ENCODE measurements at places on chromosomes 2 and 18.

DNA sequence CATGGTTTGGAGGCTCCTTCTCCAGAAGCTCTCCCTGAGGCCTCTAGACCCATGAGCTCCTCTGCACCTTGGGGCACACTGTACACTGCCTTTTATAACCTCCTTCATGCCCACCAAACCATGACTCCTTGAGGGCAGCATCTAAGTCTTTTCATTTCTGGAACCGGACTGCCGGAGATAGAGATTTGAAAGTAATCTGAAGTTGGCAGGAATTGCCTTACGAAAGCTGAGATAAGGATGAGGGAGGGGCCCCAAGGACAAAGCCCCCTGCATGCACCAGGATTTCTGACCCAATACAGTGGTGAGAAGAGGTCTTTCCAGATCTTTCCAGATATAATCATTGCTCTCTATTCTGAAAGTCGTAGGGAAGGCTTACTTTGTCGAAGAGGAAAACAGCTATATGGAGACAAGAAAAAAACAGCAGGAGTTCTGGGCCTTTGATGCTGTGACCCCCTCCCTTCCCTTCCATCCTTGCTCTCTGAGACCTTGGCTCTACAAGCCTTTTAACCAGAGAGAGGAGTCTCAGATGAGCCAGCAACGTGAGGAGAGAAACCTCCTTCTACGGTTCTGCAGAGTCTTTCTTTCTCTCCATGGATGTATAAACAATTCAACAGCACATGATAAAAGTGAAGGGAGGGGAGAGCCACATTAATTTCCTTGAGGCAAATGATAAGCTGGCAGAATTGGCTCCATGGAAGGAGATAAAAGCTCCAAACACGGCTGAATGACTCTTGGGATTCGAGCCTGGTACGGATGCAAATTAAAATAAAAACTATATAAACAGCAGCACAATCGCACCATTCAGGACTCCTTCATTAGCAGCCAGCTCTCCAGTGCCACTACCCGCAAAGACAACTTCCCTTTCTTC lies 88.0 kb upstream of the RTN4 start:
- DNase-seq: no peak

DNA sequence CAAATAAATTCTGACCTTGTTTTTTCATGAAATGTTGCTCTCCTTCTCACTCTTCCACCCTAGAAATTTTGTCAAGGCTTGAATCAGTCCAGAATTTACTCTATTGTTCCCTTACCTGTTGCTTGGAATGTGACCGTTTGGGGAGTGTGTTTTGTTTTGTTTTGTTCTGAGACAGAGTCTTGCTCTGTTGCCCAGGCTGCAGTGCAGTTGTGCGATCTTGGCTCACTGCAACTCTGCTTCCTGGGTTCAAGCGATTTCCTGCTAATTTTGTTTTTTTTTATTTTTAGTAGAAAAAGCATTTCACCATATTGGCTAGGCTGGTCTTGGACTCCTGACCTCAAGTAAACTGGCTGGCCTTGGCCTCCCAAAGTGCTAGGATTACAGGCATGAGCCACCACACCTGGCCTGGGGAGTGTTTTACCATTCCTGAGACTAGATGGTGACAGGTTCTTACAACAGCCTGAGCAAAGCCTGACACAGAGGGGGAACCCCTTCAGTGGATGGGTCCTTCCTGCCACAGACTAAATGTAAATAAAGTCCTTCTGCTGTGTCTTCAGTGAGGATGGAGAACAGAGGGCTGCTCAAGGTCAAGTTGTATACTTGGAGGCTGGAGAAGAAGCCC lies 52.0 kb downstream of the HAUS1 start:
- no peak for DNase-seq

- DNase-seq: no peak
Observed at GRCh38 chr2:76564734-76565133, 854.0 kb upstream of the GCFC2 start.

- DNase-seq: no peak
Observed at GRCh38 chr2:194004590-194005206, 1652.3 kb upstream of the SLC39A10 start.

DNA sequence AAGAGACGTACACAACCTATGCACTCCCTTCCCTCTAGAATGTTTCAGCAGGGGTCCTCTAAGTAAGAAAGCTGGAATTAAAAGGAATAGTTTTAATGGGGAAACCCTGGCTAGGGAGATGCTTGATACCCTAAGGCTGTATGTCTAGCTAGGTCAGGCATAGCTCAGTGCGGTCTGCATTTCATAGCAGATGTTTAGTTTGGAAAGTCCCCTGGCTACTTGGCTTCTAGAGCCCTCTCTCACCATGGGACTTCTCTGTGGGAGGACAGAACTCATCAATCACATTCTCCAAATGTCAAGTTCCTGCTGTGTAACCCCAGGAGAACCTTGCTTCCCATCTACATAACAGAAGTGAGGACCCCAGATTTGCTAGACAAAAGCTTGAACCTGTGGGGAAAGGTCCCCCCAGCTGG lies 24.1 kb upstream of the ANXA4 start:
- DNase-seq: no peak

GRCh38 chr18:34358923-34359322 lies 134.2 kb upstream of the NOL4 start:
- DNase-seq: no peak

DNA sequence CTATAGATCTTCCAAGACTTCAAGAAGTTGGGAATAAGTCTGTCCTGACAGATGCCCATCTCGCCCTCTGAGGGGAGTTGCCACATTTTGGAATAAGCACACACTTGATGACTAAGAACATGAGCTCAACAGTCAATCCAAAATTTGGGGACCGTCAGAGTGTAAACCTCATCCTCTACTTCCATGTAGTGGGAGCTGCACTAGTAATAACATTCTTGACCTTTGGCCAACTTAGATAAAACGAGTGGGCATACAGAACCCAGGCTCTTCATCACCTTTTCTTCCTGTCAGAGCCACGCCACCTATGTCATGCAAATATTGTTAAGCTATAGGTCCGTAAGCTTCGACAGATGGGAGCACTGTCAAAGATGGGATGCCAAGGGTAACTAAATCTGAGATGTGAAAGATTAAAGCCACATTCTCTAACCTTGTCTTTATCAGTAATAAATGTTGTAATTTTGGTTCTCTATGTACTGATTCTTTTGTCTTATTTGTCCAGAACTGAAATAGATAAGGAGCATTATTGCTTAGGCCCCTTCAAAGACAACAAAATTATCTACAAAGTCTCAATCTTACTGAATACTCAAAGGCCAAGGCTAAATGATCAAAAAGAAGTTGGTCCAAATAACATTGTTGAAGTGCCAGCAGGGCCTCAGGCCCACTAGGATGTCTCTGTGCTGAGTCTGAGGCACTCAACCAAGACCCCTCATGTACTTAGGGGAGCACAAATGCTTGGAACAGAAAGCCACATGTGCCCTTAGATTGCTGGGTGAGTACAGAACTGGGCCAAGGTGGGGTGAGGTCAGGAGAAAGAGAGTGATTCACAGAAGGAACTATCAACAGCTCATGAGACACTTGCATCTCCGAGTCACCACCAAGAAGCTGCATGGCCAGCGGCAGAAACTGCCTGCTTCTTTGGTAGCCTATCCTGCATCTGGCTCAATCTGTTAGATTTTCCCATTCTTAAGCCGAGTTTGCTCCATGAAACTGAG lies 15.0 kb downstream of the CDH2 start:
- DNase-seq: no peak

- DNase-seq: no peak
Observed at GRCh38 chr2:97919858-97920257, 75.9 kb downstream of the TMEM131 start.

DNA sequence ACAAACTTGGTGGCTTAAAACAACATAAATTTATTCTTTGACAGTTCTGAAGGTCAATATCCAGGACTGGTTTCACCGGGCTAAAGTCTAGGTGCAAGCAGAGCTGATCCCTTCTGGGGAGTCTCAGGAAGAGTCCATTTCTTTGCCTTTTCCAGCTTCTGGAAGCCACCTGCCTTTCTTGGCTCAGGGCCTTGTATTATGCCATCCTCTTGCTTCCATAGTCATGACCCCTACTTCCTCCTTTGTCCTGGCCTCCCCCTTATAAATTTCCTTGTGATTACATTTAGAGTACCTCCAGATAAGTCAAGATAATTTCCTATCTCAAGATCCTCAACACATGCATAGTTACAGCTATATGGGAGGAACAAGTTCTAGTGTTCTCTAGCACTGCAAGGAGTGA lies 1089.5 kb downstream of the LRP1B start:
- DNase-seq: no peak

DNA sequence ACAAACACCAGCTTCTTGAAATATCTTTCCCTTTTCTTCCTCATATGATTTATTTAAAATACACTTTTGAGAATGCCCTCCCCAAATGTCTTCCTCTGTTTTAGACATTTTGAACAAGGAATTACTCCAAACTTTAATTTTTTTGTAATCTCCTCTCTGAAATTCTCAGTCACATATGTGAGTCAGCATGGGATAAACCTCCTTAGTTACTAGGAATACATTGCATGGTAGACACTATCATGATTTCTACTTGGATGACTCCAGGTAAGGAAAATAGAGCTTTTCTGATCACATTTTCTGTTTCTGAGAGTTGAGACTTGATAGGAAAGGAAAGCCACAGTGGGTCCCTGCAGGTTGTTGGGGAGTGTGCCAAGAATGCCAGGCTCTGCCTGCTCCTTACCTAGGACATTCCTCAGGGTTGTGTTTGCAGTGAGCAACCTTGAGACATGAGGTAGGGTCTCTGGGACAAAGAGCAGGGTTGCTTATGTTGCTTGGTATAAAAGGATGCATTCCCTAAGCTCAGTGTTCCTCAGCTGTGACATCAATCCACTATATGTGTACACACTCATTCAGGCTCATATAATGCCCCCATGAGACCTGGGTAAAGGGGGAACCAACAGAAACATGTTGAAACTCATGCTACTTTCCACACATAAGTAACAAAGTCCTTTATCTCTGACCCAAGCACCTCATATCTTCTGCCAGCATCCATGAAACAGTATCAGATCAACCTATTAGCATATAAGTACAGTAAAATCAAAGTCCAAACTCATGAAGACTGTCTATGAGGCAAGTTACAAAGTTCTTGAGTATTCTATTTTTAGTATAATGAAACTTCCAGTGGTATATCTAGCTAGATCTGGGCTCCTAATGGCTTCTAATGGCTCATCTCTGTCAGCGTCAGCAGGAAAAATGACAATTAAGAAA lies 112.8 kb upstream of the SCN1A start:
- no peak for DNase-seq

DNA sequence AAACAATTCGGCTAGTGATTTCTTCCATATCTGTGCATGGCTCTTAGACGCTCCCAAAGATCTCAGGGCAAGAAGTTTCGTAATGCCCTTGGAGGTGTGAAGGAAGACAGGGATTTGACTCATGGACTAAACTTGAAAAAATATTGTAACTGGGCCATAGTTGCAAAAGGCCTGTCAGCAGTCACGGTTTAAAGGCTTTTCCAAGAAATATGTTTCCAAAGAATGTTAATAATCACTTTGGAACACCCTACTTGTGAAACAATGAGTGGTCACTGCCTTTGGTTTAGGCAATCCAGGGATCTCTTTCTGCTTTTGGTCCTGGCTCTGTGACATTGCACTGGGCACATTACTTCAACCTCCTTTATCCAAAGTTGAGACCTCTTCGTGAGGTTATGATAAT lies 102.5 kb upstream of the RASGRP3 start:
- DNase-seq: no peak

- DNase-seq: no peak
Observed at GRCh38 chr2:170771421-170771937, 1.3 kb downstream of the ERICH2 start.

DNA sequence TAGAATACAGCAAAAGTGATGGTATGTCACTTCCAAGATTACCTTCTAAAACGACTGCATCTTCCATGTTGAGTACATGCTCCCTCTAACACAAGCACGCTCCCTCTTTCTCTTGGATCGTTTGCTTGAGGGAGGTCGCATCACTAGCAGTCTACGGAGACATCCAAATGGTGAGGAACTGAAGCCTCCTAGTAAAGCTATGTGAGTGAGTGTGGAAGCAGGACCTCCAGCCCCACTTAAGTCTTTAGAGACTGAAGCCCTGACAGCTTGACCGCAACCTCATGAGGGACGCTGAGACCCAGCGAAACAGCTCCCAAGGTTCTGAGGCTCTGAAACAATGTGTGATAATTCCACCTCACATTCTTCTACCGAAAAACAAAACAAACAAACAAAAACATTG lies 486.7 kb upstream of the GCFC2 start:
- DNase-seq: no peak

DNA sequence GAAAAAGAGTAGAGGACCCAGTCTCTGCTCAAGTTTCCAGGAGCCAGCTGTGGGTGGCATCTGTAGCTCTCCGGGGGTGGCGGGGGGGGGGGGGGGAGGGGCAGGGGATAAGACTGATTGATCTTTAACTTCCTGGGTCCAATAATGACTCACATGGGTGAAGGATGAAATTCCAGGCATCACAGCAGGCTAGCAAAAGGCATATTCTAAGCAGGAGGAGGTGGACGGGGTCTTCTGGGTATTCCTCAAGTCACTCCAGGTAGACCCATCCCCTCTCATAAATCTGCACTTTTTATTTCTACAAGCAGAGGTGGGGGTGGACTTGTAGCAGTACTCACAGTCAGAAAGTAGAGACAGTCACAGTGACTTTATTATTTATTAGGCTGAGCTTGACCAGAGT lies 85.5 kb upstream of the TMEM247 start:
- no peak for DNase-seq

- no peak for DNase-seq
Observed at GRCh38 chr18:63111671-63112402, 207.7 kb downstream of the BCL2 start.

GRCh38 chr2:119760237-119760955 lies 674 bp downstream of the PTPN4 start:
- DNase-seq: no peak

GRCh38 chr2:200259577-200259957 lies 46.9 kb upstream of the SPATS2L start:
- DNase-seq: no peak

DNA sequence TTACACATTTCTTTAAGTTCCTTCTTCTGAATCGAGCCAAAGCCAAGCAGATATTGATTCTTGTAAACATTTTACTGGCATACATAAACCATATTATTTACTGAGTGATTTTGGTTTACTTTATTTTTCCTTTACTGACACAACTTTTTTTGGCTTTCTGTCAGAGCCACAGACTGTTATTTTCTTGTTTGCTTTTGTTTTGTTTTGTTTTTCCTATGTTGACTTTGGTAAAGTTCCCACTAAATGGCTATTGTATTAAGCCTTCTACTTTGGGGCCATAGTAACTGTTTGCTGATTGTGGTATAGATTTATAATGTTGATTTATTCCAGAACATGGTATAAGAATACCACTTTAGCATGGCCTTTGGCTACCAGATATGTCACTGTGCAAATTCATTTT lies 419.4 kb downstream of the DCDC2C start:
- DNase-seq: no peak
